ENCODE measurements at places on chromosomes 4 and X. TPM values are rescaled to one million over a fixed set of nuclear protein-coding genes. Genes with fewer than 3 reads are reported as not detected.

The EGF gene
- under 0.01 TPM for total RNA-seq

The BEX1 gene
- not detected for total RNA-seq

The PABPC1L2B gene
- total RNA-seq, result not detected

The CT45A5 gene
- not detected for total RNA-seq

Data from vein endothelial cell (primary cell).